ENCODE measurements at places on chromosomes 13 and 19.
A peak's percentile ranks its signal among the peaks of the same experiment; 100 is the strongest.

DNA sequence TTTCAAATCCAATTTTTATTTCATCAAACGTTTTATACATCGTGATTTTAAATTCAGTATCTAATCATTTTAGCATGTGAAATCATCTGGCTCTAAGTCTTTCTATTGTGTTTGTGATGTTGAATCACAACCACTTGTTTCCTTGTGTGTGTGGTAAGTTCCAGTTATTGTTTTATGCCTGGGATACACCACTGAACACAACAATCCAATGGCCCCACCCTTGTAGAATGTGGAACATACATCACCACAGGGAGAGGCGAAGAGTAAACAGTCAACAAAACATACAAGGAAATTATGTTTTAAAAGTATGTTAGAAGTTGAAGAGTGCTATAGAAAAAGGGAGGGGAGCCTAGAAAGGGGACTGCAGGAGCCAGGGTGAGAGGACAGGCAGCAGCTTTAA, 100.5 kb downstream of the EPSTI1 start:
- H3K4me3 ChIP-seq = no peak overlapping the region
- H3K27ac ChIP-seq = no peak overlapping the region
- H3K27me3 ChIP-seq = no peaks in the 10 kb centered on the region
- H3K36me3 ChIP-seq = no peaks in the 10 kb centered on the region

DNA sequence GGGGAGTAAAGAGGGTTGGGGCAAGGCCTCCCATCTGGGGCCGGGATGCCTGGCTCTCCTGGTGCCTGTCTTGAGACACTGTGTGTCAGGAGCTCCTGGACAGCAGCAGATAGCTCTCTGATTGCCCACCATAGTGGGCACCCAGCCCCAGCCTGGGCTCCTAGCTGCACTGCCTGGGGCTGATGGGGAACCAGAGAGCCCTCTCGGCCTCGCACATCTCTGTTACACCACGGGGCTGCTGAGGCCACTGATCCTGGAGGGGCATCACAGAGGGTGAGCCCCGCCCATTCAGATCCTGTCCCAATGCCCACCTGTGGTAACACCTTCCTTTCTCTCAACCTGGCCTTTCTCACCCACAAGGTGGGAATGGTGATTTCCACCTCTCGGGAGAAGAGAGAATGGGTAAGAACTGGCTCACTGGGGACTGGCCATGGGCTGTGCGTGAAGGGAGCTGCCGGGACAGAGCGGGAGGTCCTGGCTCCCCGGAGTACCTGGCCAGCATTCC, 135.9 kb downstream of the URI1 start:
- H3K4me3 ChIP-seq = no peak overlapping the region
- no peaks in the 10 kb centered on the region for H3K27me3 ChIP-seq
- no peak for DNase-seq
- no peaks in the 10 kb centered on the region for H3K36me3 ChIP-seq
- no peak overlapping the region for H3K27ac ChIP-seq

GRCh38 chr19:18895824-18896341, at the start of gene CERS1:
CERS1 (minus strand) TSS chr19:18896158; CDS start chr19:18896072, 86 bp downstream.
- H3K27me3 ChIP-seq = peaks cover 2% of the 10 kb centered on the region
- no peaks in the 10 kb centered on the region for H3K36me3 ChIP-seq
- peaks cover 13% of the 10 kb centered on the region for H3K4me1 ChIP-seq
- no peak for DNase-seq

DNA sequence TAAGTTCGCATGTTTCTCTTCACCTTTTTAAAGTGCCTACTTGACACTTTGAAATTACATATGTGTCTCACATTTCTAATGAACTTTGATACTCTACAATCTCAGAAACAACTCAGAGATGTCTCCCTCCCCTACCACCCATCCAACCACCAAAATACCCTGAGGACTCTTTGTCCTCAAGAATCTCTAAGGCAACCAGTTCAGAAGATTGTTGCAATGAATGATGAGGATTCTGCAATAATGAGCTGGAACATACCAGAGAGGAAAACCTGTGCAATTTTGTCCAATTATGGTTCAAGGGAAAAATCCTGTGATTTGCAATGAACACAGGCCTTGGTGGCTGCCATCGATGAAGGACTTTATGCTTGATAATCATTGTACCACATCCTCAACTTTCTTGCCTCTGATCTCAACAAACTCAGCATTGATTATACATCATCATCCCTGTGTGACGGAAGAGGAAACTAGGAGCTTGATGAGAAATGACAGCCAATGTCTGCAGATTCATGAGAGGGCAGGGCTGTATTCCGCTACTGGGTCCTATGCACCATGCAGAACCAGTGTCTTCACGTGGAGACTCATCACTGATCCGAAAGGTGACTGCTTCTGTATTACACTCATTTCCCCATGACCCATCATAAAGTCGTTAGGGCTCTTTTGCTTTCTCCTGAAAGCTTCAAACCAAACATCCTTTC, 1.1 kb downstream of the FPR1 start:
- no peak for DNase-seq
- no peaks in the 10 kb centered on the region for H3K27me3 ChIP-seq
- no peaks in the 10 kb centered on the region for H3K36me3 ChIP-seq
- H3K4me3 ChIP-seq = peak overlapping the region; percentile 15
- no peaks in the 10 kb centered on the region for H3K4me1 ChIP-seq
- H3K27ac ChIP-seq = no peak overlapping the region

- no peak overlapping the region for H3K27ac ChIP-seq
- H3K4me3 ChIP-seq = no peak overlapping the region
- no peak for DNase-seq
- H3K4me1 ChIP-seq = no peaks in the 10 kb centered on the region
- H3K36me3 ChIP-seq = no peaks in the 10 kb centered on the region
Observed at GRCh38 chr19:12000152-12000981, 35.1 kb downstream of the ZNF433 start.

DNA sequence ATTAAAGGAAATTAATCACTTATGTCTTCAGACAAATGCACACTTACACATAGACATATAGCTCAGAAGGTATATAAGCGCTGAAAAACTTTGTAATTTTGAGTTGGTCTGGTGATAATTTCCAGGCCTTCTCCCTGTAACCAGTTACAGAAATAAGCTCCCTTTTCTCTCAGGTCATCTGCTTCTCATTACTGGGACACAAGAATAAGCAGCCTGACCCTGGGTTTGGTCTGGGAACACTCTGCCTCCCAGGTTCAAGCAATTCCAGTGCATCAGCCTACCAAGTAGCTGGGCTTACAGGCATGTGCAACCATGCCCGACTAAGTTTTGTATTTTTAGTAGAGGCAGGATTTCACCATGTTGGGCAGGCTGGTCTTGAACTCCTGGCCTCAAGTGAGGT, 274.5 kb downstream of the LMO7 start:
- H3K4me1 ChIP-seq = no peaks in the 10 kb centered on the region
- DNase-seq = no peak
- H3K27me3 ChIP-seq = no peaks in the 10 kb centered on the region
- no peak overlapping the region for H3K4me3 ChIP-seq

GRCh38 chr19:48842789-48843162, 6.5 kb upstream of the HSD17B14 start:
- no peaks in the 10 kb centered on the region for H3K36me3 ChIP-seq
- H3K27me3 ChIP-seq = no peaks in the 10 kb centered on the region
- no peak for DNase-seq

GRCh38 chr13:107734891-107735625, 480.3 kb downstream of the LIG4 start:
- H3K36me3 ChIP-seq = no peaks in the 10 kb centered on the region
- H3K4me1 ChIP-seq = no peaks in the 10 kb centered on the region
- DNase-seq = no peak
- H3K27ac ChIP-seq = no peak overlapping the region
- H3K27me3 ChIP-seq = no peaks in the 10 kb centered on the region

GRCh38 chr19:46481223-46481848, 10.0 kb upstream of the PNMA8A start:
- no peaks in the 10 kb centered on the region for H3K27me3 ChIP-seq
- H3K27ac ChIP-seq = peak overlapping the region; percentile 82
- no peaks in the 10 kb centered on the region for H3K36me3 ChIP-seq
- DNase-seq = no peak
- no peaks in the 10 kb centered on the region for H3K4me1 ChIP-seq
- no peak overlapping the region for H3K4me3 ChIP-seq

GRCh38 chr19:31616031-31616430, 266.8 kb upstream of the TSHZ3 start:
- H3K27me3 ChIP-seq = no peaks in the 10 kb centered on the region
- no peaks in the 10 kb centered on the region for H3K36me3 ChIP-seq
- no peak overlapping the region for H3K27ac ChIP-seq
- no peaks in the 10 kb centered on the region for H3K4me1 ChIP-seq
- no peak for DNase-seq
- no peak overlapping the region for H3K4me3 ChIP-seq

DNA sequence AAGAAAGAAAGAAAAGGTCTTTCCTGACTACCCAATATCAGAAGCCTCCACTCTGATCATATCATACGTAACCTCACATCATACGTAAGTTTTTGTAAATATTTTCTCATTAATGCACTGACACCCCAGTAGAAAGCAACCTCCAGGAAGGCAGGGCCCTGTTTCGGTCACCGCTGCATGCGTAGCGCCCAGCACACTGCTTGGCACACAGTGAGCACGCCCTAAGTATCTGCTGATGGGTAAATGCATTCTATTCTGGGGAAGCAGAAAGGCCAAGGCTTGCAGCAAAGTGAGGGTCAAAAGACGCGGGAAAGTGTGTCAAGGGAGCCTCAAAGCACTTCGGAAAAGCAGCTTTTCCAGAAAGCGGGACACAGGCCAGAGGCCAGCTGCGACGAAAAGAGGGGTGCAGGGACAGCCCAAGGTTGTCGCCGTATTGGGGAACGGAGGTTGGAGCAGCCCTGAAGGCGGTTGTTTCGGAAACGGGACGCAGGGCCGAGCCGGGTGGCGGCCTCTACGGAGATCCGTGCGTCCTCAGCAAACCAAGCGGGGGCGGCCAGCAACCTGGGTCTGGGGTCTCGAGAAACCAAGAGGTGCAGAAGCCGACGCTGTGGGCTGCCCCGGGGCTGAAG, 463 bp downstream of the SUGP1 start:
- H3K4me1 ChIP-seq = peaks cover 3% of the 10 kb centered on the region
- H3K4me3 ChIP-seq = peak overlapping the region; percentile 100
- no peak for DNase-seq
- no peaks in the 10 kb centered on the region for H3K36me3 ChIP-seq

DNA sequence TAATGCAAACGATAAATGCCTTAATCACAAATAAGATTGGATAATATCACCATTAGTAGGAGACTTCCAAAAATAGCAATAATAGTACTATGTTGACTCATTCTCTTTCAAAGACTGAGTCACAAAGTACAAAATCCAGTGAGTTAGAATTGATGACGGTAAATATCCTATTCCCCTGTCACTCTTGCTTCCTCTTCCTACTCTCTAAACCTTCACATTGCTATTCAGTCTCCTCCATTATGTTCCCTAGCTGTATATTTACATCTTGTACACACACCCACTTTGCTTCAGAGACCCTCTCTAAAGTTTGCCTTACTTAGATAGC, 26.3 kb upstream of the INTS6 start:
- no peaks in the 10 kb centered on the region for H3K36me3 ChIP-seq
- no peak overlapping the region for H3K4me3 ChIP-seq
- no peak overlapping the region for H3K27ac ChIP-seq
- no peak for DNase-seq

DNA sequence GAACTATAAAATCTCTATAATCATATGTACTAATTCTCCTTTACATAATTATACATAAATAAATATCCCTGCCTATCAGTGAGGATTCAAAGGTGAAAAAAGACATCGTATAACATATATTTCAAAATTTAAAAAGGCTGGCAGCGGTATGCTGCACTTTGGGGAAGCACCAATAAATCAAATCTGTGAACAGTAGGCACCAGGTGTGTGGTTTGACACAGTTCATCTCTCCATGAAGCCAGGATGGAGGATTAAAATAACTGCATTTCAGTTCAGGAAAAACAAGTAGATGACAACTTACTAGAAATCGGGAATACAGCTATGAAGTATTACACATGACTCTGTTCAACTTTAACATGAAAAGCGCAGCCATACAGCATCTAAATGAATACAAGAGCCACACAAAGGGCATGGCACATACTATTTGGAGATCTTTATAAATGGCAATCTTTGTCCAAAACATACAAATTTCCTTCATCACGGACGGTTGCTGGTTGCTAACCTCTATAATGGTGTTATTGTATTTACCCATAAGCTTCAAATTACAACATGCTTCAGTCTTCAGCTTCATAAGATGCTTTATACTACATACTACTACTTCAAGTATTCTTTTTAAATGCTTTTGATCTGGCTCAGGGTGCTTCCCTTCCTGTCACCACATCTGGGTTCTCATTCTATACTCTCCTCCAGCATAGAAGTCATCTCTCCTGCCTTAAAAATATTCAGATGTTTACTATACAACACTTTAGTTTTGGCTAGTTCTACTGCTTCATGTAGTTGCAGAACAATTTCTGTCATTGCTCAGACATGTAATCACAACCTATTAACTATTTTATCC, 128.7 kb downstream of the KLF12 start:
- no peaks in the 10 kb centered on the region for H3K4me1 ChIP-seq
- no peak overlapping the region for H3K4me3 ChIP-seq
- no peak for DNase-seq
- H3K27me3 ChIP-seq = no peaks in the 10 kb centered on the region
- no peaks in the 10 kb centered on the region for H3K36me3 ChIP-seq

- H3K27me3 ChIP-seq = no peaks in the 10 kb centered on the region
- no peak overlapping the region for H3K4me3 ChIP-seq
- no peaks in the 10 kb centered on the region for H3K4me1 ChIP-seq
- H3K27ac ChIP-seq = no peak overlapping the region
- no peaks in the 10 kb centered on the region for H3K36me3 ChIP-seq
- DNase-seq = no peak
Observed at GRCh38 chr13:75847588-75847987, 211.5 kb downstream of the LMO7 start.

DNA sequence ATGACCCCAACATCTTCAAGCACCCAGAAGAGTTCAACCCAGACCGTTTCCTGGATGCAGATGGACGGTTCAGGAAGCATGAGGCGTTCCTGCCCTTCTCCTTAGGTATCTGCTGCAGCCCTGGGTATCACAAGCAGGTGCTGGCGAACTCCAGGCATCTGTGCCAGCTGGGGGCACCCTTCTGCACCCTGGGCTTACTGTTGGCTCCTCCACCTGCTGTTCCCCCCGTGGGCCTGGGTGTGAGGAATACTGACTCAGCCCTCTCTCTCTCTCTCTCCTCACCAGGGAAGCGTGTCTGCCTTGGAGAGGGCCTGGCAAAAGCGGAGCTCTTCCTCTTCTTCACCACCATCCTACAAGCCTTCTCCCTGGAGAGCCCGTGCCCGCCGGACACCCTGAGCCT, 13.0 kb downstream of the CYP2S1 start:
- no peaks in the 10 kb centered on the region for H3K4me1 ChIP-seq
- no peak overlapping the region for H3K4me3 ChIP-seq
- H3K36me3 ChIP-seq = no peaks in the 10 kb centered on the region
- H3K27ac ChIP-seq = no peak overlapping the region
- DNase-seq = no peak
- H3K27me3 ChIP-seq = no peaks in the 10 kb centered on the region

- H3K4me1 ChIP-seq = peaks cover 10% of the 10 kb centered on the region
- peak within 1 kb of the TSS; percentile 93 for H3K4me3 ChIP-seq
- DNase-seq = no peak
- no peaks in the 10 kb centered on the region for H3K27me3 ChIP-seq
Observed at GRCh38 chr19:46860846-46861690, at the start of gene ARHGAP35. ARHGAP35 (plus strand) TSS chr19:46860997; CDS start chr19:46918676, 57,679 bp downstream.

Measured in breast epithelium (tissue), 4 donors.